ENCODE measurements at places on chromosomes 5 and 9.

GRCh38 chr5:117102591-117102990 is 528.0 kb upstream of the SEMA6A start:
- DNase-seq, result no peak

- no peak for DNase-seq
Measured at GRCh38 chr9:121837113-121837961, 185.9 kb downstream of the DAB2IP start.

GRCh38 chr9:89039104-89039465 is 47.8 kb downstream of the S1PR3 start:
- no peak for DNase-seq

GRCh38 chr9:20048985-20049384 is 260.1 kb upstream of the SLC24A2 start:
- DNase-seq, result no peak

- DNase-seq, result no peak
Measured at GRCh38 chr5:176733406-176734262, 76.7 kb upstream of the UNC5A start.

- DNase-seq, result no peak
Measured at GRCh38 chr5:180128671-180129261, 57.2 kb upstream of the RNF130 start.

GRCh38 chr5:151262532-151262931 is 9.5 kb downstream of the GM2A start:
- no peak for DNase-seq

GRCh38 chr5:76406673-76407072 is 3.6 kb downstream of the IQGAP2 start:
- DNase-seq, result no peak

GRCh38 chr5:14479143-14479696 is 102.4 kb upstream of the OTULINL start:
- DNase-seq, result no peak

- peak; percentile 75 for DNase-seq
Measured at GRCh38 chr9:136342181-136343120, 15.1 kb downstream of the GPSM1 start.

DNA sequence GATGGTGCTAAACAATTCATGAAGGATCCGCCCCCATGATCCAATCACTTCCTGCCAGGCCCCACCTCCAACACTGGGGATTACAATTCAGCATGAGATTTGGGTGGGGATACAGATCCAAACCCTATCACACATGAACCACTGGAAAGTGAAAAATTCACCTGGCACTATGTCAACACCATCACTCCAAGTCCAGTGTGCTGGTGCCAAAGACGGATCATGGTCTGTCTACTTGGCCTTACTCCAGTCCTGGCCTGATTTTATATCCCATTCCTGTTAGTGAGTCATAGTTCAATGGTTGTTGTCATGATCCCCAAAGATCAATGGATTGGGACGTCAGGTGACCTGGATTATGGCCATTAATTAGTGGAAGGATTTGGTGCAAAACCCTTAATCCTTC is 147.4 kb upstream of the RPS23 start:
- DNase-seq, result no peak
